ENCODE measurements at places on chromosomes 5 and 9. TPM values are rescaled to one million over a fixed set of nuclear protein-coding genes. Genes with fewer than 3 reads are reported as not detected.
A peak's percentile ranks its signal among the peaks of the same experiment; 100 is the strongest.

Gene MELK
- 12.9 TPM for total RNA-seq

Gene WNK2
- not detected for total RNA-seq

Gene MARCHF11
- not detected for total RNA-seq

Gene PARP8
- 0.42 TPM for total RNA-seq

Gene OR1Q1
- total RNA-seq: not detected

- peak; percentile 51 for DNase-seq
These were observed 612.9 kb downstream of the BNC2 start for GRCh38 chr9:16257604-16258003.
